ENCODE measurements at places on chromosomes 12 and 14. TPM values are rescaled to one million over a fixed set of nuclear protein-coding genes. Genes with fewer than 3 reads are reported as not detected.
A peak's percentile ranks its signal among the peaks of the same experiment; 100 is the strongest.

- DNase-seq, result no peak
Observed at GRCh38 chr12:113292091-113292490, 42.8 kb downstream of the SLC8B1 start.

The POTEM gene
- not detected for total RNA-seq

DNA sequence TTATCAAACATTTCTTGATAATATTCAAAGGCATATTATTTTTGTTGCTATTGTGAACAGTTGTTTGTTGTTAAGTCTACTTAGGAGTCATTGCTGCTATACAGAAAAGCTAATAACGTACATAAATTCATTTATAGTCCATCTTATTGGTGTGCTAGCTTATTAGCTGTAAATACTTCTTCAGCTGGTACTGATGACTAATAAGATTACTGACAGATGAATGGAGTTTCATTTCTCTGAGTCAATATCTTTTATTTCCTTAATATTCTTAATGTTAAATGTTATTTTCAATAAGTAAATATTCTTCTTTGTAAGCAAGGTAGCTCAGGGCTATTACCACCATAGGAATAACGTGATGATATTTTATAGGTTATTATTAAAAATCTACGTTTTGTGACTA is 139.4 kb upstream of the SLCO1C1 start:
- no peak for DNase-seq

GRCh38 chr12:54683398-54683797 is 35.2 kb upstream of the DCD start:
- no peak for DNase-seq

DNA sequence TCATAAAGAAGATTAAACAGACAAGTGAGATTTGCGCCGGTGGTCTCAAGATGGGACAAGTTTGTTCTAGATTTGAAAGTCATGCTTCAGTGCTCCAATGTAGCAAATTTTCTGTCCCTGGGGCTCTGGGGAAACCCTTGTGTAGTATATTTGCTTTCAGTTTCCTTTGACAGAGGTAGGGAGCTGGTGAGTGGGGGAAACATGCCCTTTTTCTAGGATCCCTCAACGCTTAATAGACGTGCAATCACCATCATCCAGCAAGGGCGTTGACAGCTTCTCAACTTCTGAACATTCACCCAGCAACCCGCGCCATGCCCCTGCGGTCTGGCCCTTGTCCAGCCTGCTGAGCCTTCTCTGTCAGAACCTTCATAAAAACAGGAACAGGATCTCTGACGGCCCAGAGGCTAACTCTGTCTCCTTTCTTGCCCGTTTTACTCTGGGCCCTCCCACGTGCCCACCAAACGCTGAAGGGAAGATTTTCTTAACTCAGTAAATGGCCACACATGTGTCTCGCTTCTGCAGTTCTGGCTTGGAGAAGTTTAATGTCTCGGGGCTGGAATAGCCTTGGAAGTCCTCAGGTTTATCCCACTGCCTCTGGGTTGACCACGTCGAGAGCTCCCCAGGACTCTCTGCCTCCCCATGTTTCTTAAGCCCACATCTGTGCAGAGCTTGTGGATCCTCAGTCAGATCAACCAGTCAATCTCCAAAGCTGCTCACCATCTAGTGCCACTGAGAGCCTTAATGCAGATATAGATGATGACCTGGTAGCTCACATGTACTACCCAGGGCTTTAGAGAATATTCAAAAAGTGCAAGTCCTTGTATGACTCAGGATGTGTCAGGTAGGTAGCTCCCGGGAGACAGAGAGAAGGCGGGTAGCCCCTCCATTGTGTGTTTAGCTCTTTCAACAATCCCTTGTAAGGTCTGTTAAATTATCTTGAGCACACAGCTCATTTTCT is 58.1 kb upstream of the CCND2 start:
- DNase-seq, result peak; percentile 72

GRCh38 chr14:34374998-34375740 is 86.9 kb downstream of the SPTSSA start:
- DNase-seq, result no peak

GRCh38 chr14:35032562-35032961 is 13.5 kb upstream of the FAM177A1 start:
- no peak for DNase-seq

DNA sequence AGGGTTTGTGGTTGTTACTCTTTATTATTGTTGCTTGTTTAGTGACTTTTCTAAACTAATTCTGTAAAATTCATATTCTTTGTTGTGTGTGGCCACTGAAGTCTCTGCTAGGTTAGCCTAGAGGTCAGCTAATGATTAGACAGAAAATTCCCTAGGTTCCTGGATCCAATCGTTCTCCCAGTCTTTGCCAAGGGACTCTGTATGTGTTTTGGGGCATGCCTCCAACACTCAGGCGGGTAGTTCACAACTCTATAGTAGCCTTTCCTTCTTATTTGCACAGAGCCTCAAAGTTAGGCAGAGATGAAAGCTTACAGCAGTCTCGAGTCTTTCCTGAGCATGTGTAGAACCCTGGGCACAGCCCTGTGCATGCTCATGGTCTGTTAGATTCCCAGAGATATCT is 32.7 kb upstream of the RIN3 start:
- DNase-seq, result no peak

- no peak for DNase-seq
Observed at GRCh38 chr12:18419311-18419710, 158.0 kb downstream of the PIK3C2G start.

DNA sequence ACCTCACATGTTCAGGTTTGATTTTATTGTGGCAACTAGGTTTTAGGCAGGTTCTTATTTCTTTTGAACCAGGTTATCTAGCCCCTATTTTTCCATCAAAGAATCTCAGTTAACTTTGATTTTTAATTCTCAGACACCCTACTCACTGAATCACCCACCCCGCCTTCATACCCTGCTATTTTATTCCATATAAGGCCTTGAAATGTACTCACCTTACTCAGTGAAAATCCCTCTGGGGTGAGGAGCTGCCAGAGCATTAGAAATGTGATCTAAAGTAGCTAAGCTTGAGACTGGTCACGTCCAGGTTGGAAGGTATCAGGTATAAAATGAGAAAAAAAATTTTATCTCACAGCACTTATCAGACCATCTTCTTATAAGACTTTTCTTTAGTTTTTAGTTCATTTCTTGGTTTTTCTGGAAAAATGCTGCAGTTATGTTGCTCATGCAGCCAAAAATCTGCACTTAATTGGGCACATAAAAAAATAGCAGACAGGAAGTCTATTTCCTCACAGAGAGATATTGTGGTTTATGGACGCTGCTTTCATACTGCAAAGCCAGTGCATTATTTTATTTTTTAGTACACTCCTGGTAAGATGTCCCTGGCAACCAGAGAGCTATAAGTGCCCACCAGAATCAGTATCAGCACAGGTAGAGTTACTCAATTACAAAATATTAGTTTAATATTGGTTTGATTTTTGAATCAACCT is 101.5 kb upstream of the CCDC91 start:
- DNase-seq, result no peak

- DNase-seq, result no peak
Observed at GRCh38 chr12:27732281-27732680, 21.6 kb downstream of the MRPS35 start.

The ACIN1 gene
- total RNA-seq, result 78.4 TPM

The LALBA gene
- total RNA-seq, result not detected

The TMEM121 gene
- total RNA-seq, result 4.0 TPM

DNA sequence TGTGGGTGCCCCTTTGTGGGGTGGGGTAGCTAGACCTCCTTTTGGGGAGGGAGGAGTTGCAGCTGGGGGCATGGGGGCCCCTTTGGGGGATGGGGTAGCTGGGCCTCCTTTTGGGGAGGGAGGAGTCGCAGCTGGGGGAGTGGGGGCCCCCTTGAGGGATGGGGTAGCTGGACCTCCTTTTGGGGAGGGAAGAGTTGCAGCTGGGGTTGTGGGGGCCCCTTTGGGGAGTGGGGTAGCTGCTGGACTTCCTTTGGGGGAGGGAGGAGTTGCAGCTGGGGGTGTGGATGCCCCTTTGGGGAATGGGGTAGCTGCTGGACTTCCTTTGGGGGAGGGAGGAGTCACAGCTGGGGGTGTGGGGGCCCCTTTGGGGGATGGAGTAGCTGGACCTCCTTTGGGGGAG is 7.0 kb downstream of the NACA start:
- no peak for DNase-seq

The POP5 gene
- 34.0 TPM for total RNA-seq

DNA sequence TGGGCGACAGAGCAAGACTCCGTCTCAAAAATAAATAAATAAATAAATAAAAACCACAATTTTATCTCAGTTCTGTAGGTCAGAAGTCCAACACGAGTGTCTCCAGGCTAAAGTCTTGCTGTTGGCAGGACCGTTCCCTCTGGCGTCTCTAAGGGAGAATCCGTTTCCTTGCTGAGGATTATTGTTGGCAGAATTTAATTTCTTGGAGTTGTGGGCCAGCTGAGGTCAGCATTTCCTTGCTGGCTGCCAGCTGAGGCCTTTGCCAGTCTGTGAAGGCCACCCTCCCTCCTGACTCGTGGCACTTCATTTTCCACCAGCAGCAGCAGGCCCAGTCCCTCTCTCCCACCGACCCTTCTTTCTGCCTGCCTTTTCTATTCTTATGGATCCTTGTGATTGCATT is 17.2 kb downstream of the PSMC1 start:
- DNase-seq, result no peak

The PIANP gene
- total RNA-seq, result 0.25 TPM

GRCh38 chr12:76866726-76867125 is 12.1 kb downstream of the CSRP2 start:
- DNase-seq, result no peak

DNA sequence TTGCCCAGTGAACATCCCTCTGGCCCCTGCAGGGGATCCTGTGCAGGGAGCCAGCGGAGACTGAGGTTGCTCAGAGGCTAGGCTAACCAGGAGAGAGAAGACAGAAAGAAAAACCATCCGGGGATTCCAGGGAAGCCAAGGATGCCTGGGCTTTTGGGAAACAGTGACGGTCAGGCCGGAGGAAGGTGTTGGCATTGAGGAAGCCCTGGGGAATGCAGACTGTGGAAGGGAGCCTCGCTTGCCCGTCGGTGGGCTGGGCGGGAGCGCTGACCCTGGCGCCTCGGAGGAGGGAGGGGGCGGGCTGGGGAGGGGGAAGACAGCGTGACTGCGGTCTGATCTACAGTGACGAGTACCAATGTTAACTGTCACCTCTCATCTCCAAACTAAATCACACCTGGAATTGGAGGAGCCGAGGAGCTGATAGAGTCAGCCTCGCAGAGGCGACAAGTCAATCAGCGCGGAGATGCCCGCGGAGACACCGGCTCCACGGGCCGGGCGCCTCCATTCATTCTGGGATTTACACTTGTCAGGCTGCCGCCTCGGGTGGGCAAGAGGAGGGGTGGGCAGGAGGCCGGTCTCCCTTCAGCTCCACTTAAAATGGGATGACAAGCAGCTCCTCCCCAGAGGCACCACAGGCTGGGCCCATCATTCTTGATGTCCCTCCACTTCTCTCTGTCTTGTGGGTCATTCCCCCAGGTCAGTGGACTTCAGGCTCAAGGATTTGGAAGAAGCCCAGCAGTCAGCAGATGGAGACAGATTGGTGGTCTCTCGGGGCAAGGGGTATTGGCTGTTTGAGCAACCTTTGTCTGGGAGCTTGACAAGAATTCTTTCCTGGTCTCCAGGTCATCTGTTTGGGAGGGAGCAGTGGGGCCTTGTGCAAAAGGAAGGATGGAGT is 20.4 kb upstream of the GPATCH2L start:
- DNase-seq, result no peak

The AMHR2 gene
- not detected for total RNA-seq

- DNase-seq, result peak; percentile 32
Observed at GRCh38 chr12:21627924-21628323, 23.3 kb upstream of the GYS2 start.

The CARMIL3 gene
- total RNA-seq, result 0.12 TPM

- DNase-seq, result no peak
Observed at GRCh38 chr14:106021832-106022231, 495.4 kb downstream of the TMEM121 start.

The GLT1D1 gene
- total RNA-seq, result 0.45 TPM

The OTX2 gene
- total RNA-seq, result not detected

The DIO3 gene
- 0.15 TPM for total RNA-seq

- DNase-seq, result no peak
Observed at GRCh38 chr12:51320695-51321320, 3.2 kb downstream of the BIN2 start.

DNA sequence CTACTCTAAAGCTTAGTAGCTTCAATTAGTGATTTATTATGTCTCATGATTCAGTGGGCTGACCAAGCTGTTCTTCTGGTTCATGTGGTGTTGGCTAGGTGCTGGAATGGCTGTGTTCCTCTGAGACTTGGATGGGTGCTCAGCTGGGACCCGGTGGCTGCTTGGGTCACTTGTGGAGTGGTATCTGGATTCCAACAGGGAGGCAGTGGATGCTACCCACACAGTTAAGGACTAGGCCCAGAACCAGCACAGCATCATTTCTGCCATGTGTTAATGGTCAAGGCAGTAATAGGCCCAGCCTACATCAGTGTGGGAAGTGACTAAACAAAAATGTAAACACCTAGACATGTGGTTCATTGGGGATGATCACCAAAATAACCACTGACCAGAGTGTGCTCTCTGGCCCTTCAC is 72.2 kb downstream of the FGD4 start:
- DNase-seq, result no peak

The LUM gene
- total RNA-seq, result 52.0 TPM

The CD27 gene
- total RNA-seq, result 0.20 TPM

DNA sequence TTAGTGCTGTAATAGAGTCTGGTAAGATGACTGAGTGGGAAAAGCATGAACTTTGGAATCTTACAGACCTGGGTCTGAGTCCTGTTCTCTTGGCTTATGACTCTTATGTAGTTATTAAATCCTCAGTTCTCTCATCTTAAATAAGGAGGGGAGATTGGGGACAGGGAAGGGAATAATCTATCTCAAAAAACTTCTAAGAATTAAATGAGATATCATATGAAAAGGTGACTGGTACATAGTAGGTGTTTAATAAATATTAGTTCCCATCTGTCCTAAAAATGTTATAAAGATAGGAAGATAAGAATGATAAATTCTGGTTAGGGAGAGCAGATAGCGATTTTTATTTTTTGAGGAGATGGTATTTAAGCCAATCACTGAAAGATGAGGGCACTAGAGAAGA is 119.1 kb downstream of the INSM2 start:
- no peak for DNase-seq

The AHSA1 gene
- total RNA-seq, result 231 TPM

- DNase-seq, result no peak
Observed at GRCh38 chr12:66071549-66071948, 59.0 kb downstream of the LLPH start.

- peak; percentile 31 for DNase-seq
Observed at GRCh38 chr12:116456330-116457082, 102.7 kb upstream of the MAP1LC3B2 start.

The KRT79 gene
- total RNA-seq, result not detected

- no peak for DNase-seq
Observed at GRCh38 chr12:48978291-48978740, at the start of gene WNT1. TSS of gene WNT1 (plus strand) at chr12:48978322. CDS start at chr12:48978651, 329 bp downstream.

The LRRK2 gene
- 7.3 TPM for total RNA-seq

DNA sequence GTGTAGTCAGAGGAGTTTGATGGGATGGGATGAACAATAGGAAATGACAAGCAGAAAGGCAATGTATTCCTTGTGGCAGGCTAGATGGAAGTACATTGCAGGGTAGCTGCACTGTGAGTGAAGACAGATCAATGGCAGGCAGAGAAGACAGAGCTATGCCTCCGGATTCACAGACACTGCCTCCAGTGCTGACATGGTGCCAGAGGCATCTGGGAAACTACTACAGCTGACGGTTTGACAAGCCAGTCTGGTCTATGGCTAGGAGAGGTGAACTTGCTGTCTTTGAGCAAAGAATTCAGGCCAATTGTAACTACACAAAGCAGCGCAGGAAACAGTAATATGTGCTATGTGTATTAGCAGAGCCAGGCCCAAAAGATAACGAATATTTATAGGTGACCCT is 193.5 kb downstream of the DIO2 start:
- DNase-seq, result no peak

Measured in left ventricle myocardium superior (tissue), 1 donor.